ENCODE measurements at places on chromosomes 1 and 21. TPM values are rescaled to one million over a fixed set of nuclear protein-coding genes. Genes with fewer than 3 reads are reported as not detected.

- H3K27me3 ChIP-seq: no peaks in the 10 kb centered on the region
- H3K27ac ChIP-seq: peak overlapping the region; percentile 98
- H3K4me3 ChIP-seq: peak overlapping the region; percentile 61
- H3K4me1 ChIP-seq: peaks cover 5% of the 10 kb centered on the region
Observed at GRCh38 chr1:227562933-227563323, 428 bp upstream of the ZNF678 start.

DNA sequence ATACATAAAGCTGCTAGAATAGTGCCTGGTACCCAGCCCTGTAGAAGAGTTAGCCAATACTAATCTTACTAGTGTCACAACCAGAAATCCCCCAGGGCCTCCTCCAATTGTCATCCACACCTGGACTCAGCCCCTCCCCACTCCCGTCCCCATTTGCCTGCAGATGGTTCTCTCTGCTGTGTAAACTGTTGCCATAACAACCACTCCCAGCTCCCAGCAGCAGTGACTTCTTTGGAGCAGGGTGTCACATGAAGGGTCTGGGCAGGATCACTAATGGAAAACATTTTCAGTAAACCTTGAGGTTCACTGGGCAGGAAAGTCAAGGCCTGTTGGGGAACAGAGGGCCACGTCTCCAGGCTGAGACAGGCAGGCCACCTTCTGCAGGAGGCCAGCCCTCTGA lies 126.0 kb upstream of the IPO9 start:
- H3K27ac ChIP-seq: no peak overlapping the region
- no peaks in the 10 kb centered on the region for H3K27me3 ChIP-seq
- DNase-seq: peak; percentile 83
- no peak overlapping the region for H3K4me3 ChIP-seq

DNA sequence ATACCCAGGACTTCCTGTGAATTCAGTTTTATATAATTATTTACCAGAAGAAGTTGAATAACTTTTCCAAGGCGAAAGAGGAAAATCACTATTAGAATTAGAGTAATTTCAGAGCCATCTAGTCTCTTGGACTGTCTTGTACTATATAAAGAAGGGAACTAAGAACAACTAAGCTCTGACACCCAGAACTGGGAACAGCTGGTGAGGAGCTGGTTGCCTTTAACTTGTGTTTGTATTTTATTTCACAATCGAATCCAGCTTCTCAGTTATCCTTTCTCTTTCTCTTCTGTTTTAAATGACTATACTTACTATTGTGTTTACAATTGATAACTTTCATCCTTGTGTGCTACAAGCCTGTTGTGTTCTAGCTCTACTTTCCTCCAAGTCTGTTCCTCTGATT lies 8.4 kb downstream of the SNX27 start:
- no peak for DNase-seq
- no peak overlapping the region for H3K4me3 ChIP-seq
- no peaks in the 10 kb centered on the region for H3K27me3 ChIP-seq
- H3K4me1 ChIP-seq: peaks cover 19% of the 10 kb centered on the region
- no peaks in the 10 kb centered on the region for H3K36me3 ChIP-seq

GRCh38 chr21:27321791-27322190 lies 354.9 kb upstream of the ADAMTS5 start:
- H3K4me1 ChIP-seq: no peaks in the 10 kb centered on the region
- H3K27ac ChIP-seq: no peak overlapping the region
- H3K27me3 ChIP-seq: no peaks in the 10 kb centered on the region
- no peak overlapping the region for H3K4me3 ChIP-seq
- no peak for DNase-seq
- no peaks in the 10 kb centered on the region for H3K36me3 ChIP-seq

- H3K4me1 ChIP-seq: peaks cover 15% of the 10 kb centered on the region
- no peak overlapping the region for H3K27ac ChIP-seq
- DNase-seq: no peak
Observed at GRCh38 chr1:63799307-63799706, 25.5 kb downstream of the ROR1 start.

DNA sequence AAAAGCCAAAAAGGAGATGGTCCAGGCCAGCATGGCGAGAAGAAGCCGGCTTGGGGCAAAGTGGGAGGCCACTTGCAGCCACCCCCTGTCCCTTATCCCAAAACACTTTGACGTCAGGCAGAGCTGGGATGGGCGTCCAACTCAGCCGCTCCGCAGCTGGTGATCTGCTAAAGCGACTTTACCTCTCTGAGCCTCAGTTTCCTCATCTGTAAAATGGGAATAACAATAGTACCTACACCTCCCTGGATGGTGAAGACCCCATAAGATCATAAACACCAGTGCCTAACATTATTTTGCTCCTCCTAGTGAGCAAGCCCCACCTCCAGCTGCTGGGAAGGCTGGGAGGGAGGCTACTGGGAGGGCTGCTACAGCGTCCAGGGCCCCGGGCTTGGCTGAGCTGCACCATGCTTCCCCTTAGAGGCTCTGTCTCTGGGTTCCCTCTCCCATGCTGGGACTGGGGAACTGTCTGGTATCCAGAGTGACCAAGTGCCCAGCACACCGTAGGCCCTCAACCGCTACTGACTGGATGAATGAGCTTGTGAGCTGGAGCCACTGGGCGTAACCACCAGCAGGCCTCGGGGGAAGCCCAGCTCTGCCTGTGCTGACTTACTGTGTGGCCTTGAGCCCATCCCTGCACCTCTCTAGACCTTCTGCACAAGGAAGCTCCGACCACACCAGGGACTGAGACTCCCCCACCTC lies 18.3 kb downstream of the IFFO2 start:
- H3K27me3 ChIP-seq: no peaks in the 10 kb centered on the region
- H3K36me3 ChIP-seq: no peaks in the 10 kb centered on the region
- DNase-seq: no peak

- DNase-seq: no peak
- no peaks in the 10 kb centered on the region for H3K4me1 ChIP-seq
- H3K4me3 ChIP-seq: no peak overlapping the region
- H3K36me3 ChIP-seq: no peaks in the 10 kb centered on the region
- no peak overlapping the region for H3K27ac ChIP-seq
Observed at GRCh38 chr1:13703558-13704490, 3.8 kb downstream of the PRDM2 start.

GRCh38 chr21:43195121-43196021 lies 26.6 kb downstream of the CRYAA start:
- no peaks in the 10 kb centered on the region for H3K4me1 ChIP-seq
- peak overlapping the region; percentile 22 for H3K27ac ChIP-seq
- H3K36me3 ChIP-seq: no peaks in the 10 kb centered on the region
- no peaks in the 10 kb centered on the region for H3K27me3 ChIP-seq

GRCh38 chr1:19478322-19478721 lies 7.0 kb downstream of the CAPZB start:
- H3K27me3 ChIP-seq: no peaks in the 10 kb centered on the region
- DNase-seq: no peak
- no peaks in the 10 kb centered on the region for H3K4me1 ChIP-seq
- no peaks in the 10 kb centered on the region for H3K36me3 ChIP-seq
- no peak overlapping the region for H3K27ac ChIP-seq

DNA sequence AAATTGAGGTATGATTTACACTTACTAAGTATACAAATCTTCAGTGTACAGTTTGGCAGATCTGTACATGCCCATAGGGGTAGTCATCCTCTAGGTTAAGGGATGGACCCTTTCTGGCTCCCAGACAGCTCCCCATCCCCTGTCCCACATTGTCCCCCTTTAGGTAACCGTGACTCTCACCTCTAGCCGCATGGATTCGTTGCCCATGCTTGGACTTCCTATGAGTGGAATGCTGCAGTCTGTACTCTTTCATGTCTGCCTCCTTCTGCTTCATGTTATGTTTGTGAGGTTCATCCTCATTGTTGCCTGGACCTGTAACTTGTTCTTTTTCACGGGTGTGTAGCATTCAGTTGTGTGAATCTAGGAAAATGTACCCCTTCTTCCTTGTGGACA lies 20.3 kb downstream of the SLC37A1 start:
- H3K27me3 ChIP-seq: no peaks in the 10 kb centered on the region
- no peaks in the 10 kb centered on the region for H3K36me3 ChIP-seq
- no peak overlapping the region for H3K27ac ChIP-seq

GRCh38 chr1:158333405-158334155 lies 2.2 kb upstream of the CD1B start:
- no peak overlapping the region for H3K4me3 ChIP-seq
- no peak for DNase-seq
- H3K36me3 ChIP-seq: no peaks in the 10 kb centered on the region
- H3K27ac ChIP-seq: no peak overlapping the region
- no peaks in the 10 kb centered on the region for H3K27me3 ChIP-seq

DNA sequence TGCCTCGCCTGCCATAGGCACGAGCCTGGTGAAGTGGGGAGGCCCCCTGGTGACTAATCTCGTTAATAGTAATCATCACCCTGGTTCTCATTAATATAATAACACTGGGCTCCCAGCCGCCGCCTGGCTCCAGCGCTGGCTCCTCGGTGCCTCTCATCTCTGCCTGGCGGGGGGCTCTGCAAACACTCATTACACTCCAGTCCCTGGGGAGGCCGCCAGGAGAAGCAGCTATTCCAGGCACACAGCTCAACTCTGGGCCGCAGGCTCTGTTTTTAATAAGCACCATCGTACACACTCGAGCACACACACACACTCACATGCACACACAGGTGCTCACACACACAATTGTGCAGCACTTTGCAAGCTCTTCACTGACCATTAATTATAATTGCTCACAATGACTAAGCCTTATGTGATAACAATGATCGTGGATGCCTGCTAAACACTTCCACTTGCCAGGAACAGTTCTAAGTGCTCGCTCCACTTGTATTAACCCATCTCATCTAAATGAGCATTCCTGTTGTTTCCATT lies 52.2 kb downstream of the SDC3 start:
- no peak for DNase-seq
- H3K4me3 ChIP-seq: no peak overlapping the region

- no peak overlapping the region for H3K27ac ChIP-seq
- no peak overlapping the region for H3K4me3 ChIP-seq
- H3K36me3 ChIP-seq: no peaks in the 10 kb centered on the region
- DNase-seq: no peak
- no peaks in the 10 kb centered on the region for H3K27me3 ChIP-seq
Observed at GRCh38 chr1:110455151-110455550, 4.2 kb downstream of the PROK1 start.

- DNase-seq: no peak
- no peaks in the 10 kb centered on the region for H3K27me3 ChIP-seq
- no peak overlapping the region for H3K27ac ChIP-seq
- H3K4me3 ChIP-seq: no peak overlapping the region
- no peaks in the 10 kb centered on the region for H3K4me1 ChIP-seq
- no peaks in the 10 kb centered on the region for H3K36me3 ChIP-seq
Observed at GRCh38 chr1:94103608-94104007, 17.3 kb downstream of the ABCA4 start.

- no peak for DNase-seq
- H3K4me3 ChIP-seq: no peak overlapping the region
- no peaks in the 10 kb centered on the region for H3K27me3 ChIP-seq
- no peaks in the 10 kb centered on the region for H3K36me3 ChIP-seq
- no peak overlapping the region for H3K27ac ChIP-seq
Observed at GRCh38 chr1:81834921-81835698, 34.4 kb downstream of the ADGRL2 start.

DNA sequence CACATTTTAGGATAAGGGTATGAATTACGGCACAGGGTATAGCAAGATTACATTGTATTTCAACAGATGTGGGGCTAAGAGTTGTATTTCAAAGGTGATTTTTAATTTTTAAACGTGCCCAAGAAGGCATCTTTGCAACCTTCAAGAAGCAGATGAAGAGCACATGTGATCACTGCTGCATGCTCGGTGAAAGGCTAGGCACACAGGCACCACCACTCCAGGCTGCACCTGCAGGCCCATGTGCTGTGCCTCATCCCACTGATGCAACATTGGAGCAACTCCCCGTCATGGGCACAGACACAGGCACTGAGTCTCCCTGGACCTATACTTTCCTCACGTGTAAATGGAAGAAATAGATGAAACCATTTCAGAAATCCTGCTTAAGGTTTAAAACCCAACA lies 23.5 kb downstream of the UBE2G2 start:
- no peak for DNase-seq
- peaks cover 5% of the 10 kb centered on the region for H3K4me1 ChIP-seq
- no peak overlapping the region for H3K27ac ChIP-seq
- no peak overlapping the region for H3K4me3 ChIP-seq
- peaks cover 5% of the 10 kb centered on the region for H3K36me3 ChIP-seq
- no peaks in the 10 kb centered on the region for H3K27me3 ChIP-seq

DNA sequence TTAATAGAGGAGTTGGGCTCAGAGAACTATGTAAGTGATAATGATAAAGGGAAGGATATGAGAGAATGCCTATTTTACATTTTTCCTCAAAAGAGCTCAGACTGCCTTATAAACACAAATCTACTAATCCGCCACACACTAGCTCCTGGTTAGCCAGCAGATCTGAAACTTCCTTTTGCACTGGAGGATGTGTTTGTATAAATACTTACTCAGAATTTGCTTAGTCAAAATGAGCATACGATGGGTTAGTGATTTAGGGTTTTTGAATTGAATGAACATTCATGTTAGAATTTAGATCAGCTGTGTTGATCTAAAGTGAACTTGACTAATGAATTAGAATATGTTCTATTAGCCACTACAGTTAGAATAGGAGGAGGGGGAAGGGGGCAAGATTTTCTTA lies 9.1 kb upstream of the IER5 start:
- DNase-seq: no peak
- H3K27me3 ChIP-seq: no peaks in the 10 kb centered on the region
- no peaks in the 10 kb centered on the region for H3K4me1 ChIP-seq
- H3K4me3 ChIP-seq: no peak overlapping the region

- no peak overlapping the region for H3K4me3 ChIP-seq
- H3K27ac ChIP-seq: no peak overlapping the region
- H3K36me3 ChIP-seq: no peaks in the 10 kb centered on the region
- DNase-seq: no peak
Observed at GRCh38 chr1:5961601-5962000, 30.6 kb downstream of the NPHP4 start.

- no peaks in the 10 kb centered on the region for H3K27me3 ChIP-seq
- H3K4me3 ChIP-seq: no peak overlapping the region
- no peaks in the 10 kb centered on the region for H3K36me3 ChIP-seq
Observed at GRCh38 chr1:226489718-226490425, 58.7 kb upstream of the STUM start.

GRCh38 chr21:15947677-15948076 lies 217.9 kb downstream of the USP25 start:
- H3K4me3 ChIP-seq: no peak overlapping the region
- no peaks in the 10 kb centered on the region for H3K36me3 ChIP-seq
- no peaks in the 10 kb centered on the region for H3K27me3 ChIP-seq
- no peak overlapping the region for H3K27ac ChIP-seq
- DNase-seq: no peak
- no peaks in the 10 kb centered on the region for H3K4me1 ChIP-seq

DNA sequence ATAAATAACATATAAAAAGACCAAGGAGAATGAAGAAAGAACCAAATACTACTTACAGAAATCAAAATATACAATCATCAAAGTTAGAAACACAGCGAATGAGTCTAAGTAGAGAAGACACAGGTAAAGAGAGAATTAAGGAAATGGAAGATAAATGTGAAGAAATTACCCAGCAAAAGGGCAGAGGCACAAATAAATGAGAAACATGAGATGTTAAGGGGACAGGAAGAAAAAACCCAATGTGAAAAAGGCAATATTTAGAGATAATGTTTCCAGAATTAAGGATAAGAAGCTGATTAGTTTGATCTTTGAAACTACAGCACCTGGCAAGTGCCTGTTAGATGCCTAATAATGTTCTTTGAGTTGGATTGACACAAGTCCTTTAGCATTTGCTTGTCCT lies 40.9 kb downstream of the CCN1 start:
- H3K27ac ChIP-seq: no peak overlapping the region
- H3K36me3 ChIP-seq: no peaks in the 10 kb centered on the region
- no peaks in the 10 kb centered on the region for H3K27me3 ChIP-seq
- no peak for DNase-seq

The SEC16B gene
- total RNA-seq: 7.2 TPM

The ST6GALNAC5 gene
- 0.42 TPM for total RNA-seq

The PADI4 gene
- total RNA-seq: 0.83 TPM

The CCDC17 gene
- total RNA-seq: 1.4 TPM

The BSND gene
- total RNA-seq: not detected

The PTPRC gene
- 1.6 TPM for total RNA-seq

The HFM1 gene
- 0.97 TPM for total RNA-seq

The ELF3 gene
- total RNA-seq: 169 TPM

The KRTAP13-2 gene
- not detected for total RNA-seq

The KCNJ9 gene
- not detected for total RNA-seq

Data from pancreas (tissue), 10 donors.